Islet precursor cell (in vitro differentiated cells): ENCODE measurements at places on chromosomes 1 and 21.
A peak's percentile ranks its signal among the peaks of the same experiment; 100 is the strongest.

GRCh38 chr1:17831597-17831996 is 76.5 kb downstream of the ACTL8 start:
- peak; percentile 76 for DNase-seq

DNA sequence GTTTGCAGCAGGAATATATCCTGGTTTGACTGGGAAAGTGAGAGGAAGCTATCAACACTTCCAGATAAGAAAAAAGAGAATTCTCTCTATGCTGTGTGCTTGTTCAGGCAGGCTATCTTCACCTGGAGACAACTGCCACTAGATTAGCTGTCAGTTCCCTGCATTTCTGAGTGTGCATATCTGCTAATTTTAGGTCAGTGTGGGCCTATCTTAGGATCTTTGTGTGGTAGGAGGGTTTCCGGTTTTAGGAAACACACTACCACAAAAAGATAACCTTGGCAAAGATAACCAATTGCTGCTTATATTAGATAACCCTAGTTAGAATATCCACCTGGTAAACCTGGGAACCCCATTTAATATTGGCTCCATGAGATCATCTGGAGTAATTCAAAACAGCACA is 22.5 kb upstream of the GBP5 start:
- DNase-seq: no peak

DNA sequence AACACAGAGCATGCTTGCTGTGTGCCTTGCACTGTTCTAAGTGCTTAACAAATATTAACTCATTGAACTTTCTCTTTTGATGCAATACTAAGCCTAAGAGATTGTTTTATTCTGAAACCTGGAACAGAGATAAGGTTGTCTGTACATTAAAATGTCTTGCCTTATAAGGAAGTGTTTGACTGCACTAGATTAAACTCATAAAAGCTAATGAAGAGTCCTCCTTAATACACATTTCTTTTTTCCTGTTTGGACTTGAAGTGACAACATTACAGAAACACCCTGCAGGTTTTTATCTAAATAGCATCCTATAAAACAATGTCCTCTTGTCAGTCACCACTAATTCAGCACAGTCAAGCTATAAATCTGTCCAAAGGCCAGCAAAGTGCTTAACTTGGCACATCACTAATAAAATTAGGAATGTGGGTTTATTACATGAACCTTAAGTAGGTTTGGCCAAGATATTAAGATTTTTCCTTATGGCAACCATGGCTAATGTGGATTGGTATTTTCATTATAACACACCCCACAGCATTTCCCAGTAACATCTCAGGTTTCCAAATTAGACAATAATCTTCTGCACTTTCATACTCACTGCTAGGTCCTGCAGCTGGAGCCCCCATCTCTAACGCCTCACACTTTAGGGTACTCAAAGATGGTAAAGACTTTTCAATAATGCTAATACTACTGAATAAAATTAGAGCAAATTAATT is 389.7 kb downstream of the LMO4 start:
- no peak for DNase-seq

DNA sequence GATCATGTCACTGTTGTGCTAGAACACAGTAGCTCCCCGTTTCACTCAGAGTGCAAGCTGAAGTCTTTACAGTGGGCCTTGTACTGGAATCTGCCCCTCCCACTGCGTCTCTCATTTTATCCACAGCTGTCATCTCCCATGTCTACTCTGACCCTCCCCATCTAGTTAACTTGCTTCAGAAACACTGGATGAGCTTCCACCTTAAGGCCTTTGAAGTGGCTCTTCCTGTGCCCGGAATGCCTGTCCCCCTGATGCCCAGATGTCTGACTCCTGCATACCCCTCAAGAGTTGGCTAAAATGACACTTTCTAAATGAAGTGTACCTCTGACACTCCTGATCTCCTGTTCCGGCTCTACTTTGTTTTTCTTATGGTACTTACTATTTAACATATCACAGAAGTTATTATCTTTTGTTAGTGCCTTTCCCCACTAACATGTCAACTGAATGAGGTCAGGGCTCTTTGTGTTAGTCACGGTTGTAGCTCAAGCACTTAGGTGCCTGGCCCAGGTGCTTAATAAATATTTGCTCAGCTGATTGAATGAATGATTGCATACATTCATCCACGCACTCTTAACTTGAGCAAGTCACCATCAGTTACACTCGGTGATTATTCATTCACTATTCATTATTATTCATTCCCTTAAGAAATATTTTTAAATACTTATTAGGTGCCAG is 13.3 kb downstream of the ARV1 start:
- no peak for DNase-seq

DNA sequence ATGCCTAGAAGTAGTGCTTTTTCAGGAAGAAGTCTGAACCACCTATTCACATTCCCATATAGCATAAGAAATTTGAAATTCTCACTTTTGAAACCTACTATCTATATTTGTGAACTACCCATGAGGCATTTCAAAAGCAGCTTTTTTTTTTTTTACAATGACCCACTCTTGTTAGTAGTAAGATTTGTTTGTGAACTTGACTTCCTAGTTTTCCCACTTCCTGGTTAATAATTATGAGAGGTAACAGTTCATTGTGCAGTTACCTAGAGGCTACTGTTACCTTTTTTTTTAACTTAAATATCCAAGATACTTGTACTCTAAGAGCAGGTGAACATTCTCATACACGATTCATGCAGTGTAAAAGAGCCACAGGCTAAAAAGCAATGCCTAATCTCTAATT is 371.7 kb upstream of the ADGRL2 start:
- DNase-seq: no peak

GRCh38 chr1:168643152-168643551 is 66.7 kb downstream of the XCL1 start:
- no peak for DNase-seq

DNA sequence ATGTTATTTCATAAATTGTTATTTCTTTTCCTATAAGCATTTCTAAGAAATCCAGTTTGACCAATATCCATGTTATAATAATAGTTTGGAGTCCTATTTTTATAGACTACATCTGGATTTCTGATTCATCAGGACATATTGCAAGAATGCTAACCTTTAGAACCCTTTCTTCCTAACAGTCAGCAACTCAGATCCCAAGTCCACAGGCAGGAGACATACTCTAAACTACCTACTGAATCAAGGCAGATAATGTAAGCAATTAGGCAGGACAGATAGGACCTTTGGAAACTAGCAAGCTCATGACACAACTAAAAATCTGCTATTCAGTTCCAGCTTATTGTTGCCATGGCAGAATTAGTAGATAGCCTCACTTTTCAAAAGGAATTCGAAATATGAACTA is 104.1 kb downstream of the DENND1B start:
- no peak for DNase-seq

DNA sequence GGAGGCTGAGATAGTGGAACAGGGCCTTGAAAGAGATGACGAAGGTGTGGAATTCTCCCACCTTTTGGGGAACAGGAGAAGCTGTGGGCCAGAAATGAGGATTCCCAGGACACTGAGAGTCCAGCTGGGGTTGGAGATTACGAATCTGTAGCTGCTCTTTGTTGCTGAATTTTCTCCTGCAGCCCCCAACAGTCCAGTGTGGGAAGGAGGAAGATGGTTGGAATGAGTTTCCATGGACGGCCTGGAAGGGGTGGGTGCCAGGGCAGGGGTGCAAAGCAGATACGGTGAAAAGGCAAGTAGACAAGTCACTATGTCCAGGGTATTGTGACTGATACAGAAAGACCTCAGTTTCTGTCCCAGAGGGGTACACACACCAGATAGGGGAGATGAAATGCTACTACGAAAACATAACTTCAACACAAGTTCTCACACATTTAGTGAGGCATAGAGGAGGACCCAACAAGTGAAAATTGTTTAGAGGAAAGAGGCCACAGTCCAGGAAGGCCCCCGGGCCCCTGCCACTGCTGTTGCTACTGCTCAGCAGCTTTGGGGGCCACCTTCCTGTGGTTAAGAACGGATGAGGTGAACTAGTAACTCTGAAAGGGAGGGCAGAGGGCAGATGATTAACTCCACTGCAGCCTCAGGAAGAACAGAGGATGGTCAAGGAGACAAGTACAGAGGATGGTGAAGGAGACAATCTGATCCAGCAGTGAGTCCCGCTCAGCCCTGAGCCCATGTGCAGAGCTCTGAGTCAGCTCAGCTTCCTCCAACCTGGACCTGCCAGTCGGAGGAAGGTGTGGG is 7.3 kb downstream of the CD244 start:
- peak; percentile 50 for DNase-seq

- no peak for DNase-seq
These were observed 16.8 kb downstream of the IFNAR2 start for GRCh38 chr21:33246506-33246905.

DNA sequence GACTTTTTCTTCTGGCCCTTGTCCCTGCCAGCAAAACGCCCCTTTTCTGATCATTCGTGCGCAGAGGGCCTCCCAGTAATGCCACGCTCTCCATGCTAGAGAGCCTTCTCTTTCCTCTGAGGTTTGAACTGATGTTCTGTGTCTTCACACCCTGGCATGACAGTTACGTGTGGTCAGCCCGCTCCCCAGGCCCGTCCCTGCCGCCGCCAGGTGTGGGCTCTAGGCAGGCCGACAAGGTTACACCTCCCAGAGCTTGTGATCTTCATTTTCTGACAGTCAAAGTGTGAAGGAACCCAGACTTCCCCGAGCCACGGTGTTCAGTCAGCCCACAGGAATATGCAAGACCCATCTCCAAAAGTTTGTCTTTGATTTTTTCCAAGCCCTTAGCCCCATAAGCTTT is 265.6 kb downstream of the TM2D1 start:
- DNase-seq: no peak

DNA sequence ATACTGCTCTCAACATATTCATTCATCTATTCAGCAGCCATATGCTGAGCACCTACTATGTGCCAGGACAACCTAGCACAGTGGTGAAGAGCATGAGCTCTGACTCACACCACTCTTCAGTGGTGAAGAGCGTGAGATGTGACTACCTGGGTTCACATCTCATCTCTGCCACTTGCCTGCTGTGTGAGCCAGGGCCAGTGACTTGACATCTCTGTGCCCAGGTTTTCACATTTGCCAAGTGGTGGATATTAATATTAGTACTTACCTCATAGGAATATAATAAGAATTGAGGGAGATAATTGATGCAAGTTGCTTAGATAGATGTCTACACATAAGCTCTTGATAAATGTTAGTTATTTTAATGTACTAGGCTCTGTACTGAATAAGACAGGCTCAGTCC is 488.9 kb downstream of the PTPRU start:
- DNase-seq: no peak

DNA sequence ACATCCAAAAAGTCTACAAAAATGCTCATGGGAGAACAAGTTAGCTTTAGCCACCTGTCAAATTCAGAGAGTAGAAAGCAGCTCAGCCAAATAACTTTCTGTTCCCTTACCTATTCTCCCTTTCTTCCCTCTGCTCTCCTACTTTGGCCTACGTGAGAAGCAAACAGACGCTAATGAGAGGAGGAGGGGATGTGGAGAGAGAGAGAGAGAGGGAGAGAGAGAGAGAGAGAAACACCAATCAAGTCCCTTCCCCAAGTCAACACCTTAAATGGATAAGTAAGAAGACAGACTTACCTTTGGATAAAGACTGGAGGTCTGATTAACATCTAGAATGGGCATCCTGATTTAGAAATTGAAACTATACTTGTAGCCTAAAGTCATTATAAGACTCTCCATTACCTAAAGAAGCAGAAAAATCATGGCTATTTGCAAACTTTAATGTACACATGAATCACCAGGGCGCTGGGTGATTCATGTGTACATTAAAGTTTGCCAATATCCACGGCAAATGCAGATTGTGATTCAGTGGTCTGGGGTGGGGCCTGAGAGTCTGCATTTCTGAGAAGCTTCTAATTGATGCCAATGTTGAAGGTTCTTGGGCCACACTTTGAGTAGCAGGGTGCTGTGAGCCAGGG is 13.1 kb upstream of the DUSP12 start:
- DNase-seq: no peak
